ACHN (cell line): ENCODE measurements at places on chromosomes 7 and 10.

DNA sequence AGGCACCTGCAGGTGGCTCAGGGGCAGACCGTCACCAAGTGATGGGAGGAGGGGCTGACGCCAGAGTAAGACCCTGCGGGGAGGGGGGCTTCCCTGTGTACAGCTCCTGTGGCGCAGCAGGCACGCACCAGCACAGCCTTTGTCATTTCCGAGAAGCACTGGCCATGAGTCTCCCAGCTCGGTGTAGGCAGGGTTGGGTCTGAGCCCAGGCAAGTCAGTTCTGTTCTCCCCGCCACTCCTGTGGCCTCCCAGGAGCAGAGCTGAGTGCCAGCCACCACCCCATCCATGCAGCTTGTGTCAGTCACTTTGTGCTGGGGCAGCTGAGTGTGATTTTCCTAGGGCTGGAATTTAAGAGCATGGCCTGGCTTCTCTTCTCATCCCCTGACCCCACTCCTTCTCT, 13.2 kb downstream of the CPSF4 start:
- no peak for DNase-seq

DNA sequence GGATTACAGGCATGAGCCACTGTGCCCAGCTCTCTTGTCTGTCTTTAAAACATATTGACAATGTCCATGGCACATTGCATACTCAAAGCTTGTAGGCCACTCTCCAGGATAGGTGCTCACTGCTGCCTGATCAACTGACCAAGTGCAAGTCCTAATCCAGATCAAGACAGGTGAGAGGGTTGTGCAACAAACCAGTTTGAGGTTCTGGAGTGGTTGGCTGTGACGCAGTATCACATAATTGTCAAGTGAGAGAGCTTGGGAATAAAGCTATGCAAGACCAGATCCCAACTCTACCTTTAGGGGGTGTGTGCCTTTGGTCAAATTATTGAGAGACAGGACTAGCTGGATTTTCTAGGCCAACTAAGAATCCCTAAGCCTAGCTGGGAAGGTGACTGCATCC, 43.0 kb upstream of the OPN4 start:
- DNase-seq = no peak

GRCh38 chr10:125159932-125160855, at the start of gene CTBP2:
Gene CTBP2, minus strand, starts transcription at chr10:125160563.
- peak; percentile 57 for DNase-seq

- no peak for DNase-seq
These were observed 7.8 kb downstream of the TAS2R41 start for GRCh38 chr7:143485500-143485899.

- DNase-seq = peak; percentile 94
These were observed 875 bp upstream of the HECTD2 start for GRCh38 chr10:91409069-91409868.

GRCh38 chr10:360653-361052, 225.4 kb downstream of the ZMYND11 start:
- DNase-seq = no peak

DNA sequence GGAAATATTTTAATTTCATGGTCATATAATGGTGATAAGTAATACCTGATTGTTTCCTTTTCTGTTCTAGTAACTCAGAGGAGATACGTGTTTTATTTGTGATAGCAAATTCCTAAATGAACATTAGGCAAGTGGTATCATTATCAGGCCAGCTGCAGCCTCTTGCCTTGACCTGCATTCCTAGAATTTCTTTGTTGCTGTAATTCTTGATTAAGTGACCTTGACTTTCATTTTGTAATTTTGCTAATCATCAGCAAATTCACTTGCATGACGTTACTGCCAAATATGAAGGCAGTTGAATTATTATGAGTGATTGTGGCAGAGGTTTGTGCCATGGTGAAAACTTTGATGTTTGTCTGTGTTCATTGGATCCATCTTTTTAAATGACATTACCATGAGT, 5.6 kb upstream of the AS3MT start:
- no peak for DNase-seq

- no peak for DNase-seq
These were observed 107.5 kb downstream of the POU6F2 start for GRCh38 chr7:39085189-39085588.
